ENCODE measurements at places on chromosomes 6 and 20. TPM values are rescaled to one million over a fixed set of nuclear protein-coding genes. Genes with fewer than 3 reads are reported as not detected.
A peak's percentile ranks its signal among the peaks of the same experiment; 100 is the strongest.

DNA sequence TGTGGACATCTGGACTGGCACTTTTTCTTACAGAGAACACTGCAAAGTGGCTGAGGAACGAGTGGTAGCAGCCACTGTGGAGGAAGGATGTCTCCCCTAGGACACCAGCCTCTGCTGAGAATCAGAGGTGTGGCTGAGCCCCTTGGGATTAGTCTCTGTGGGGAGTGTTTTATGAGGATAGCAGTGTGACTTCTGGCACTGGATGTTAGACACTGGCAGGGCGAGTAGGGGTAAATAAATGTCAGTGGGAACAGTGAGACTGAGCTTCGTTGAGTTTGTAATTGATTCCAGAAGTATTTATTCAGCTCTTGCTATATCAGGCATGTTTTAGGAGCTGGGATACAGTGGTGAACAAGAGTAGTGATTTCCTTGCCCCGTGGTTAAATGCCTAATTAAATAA, 124.0 kb downstream of the JARID2 start:
- no peaks in the 10 kb centered on the region for H3K27me3 ChIP-seq
- peaks cover 33% of the 10 kb centered on the region for H3K4me1 ChIP-seq
- H3K4me3 ChIP-seq: no peak overlapping the region
- DNase-seq: no peak
- no peaks in the 10 kb centered on the region for H3K36me3 ChIP-seq

DNA sequence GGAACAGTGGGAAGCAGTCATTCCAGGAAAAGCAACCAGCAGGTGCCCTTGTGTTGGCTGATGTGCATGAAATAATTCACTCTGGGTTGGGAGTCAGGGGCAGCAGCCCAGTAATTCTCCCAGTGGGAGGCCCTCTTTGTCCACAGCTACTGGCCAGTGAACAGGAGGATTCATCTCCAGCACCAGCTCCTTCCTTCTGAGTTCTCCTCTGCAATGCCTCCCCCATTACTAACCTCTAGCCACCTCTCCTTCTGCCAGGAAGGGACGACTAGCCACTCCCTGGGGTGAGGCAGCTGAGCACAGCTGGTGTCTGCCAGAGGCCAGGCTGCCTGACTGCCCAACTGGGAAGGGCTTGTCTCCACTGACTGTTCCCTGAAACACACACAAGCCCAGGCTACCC, 12.5 kb upstream of the R3HDML start:
- no peaks in the 10 kb centered on the region for H3K27me3 ChIP-seq
- DNase-seq: no peak
- H3K27ac ChIP-seq: no peak overlapping the region
- H3K4me1 ChIP-seq: no peaks in the 10 kb centered on the region
- H3K4me3 ChIP-seq: no peak overlapping the region

- H3K27ac ChIP-seq: peak within 1 kb of the TSS; percentile 73
- no peaks in the 10 kb centered on the region for H3K27me3 ChIP-seq
- no peaks in the 10 kb centered on the region for H3K4me1 ChIP-seq
- H3K4me3 ChIP-seq: peak within 1 kb of the TSS; percentile 69
Measured at GRCh38 chr20:10218536-10219451, at the start of gene SNAP25. Gene SNAP25 (plus strand): TSS chr20:10218830. CDS start chr20:10275492, 56,662 bp downstream.

GRCh38 chr20:5402903-5403531, 86.3 kb upstream of the PROKR2 start:
- no peak overlapping the region for H3K4me3 ChIP-seq
- no peak for DNase-seq
- no peaks in the 10 kb centered on the region for H3K36me3 ChIP-seq
- H3K27me3 ChIP-seq: no peaks in the 10 kb centered on the region
- no peak overlapping the region for H3K27ac ChIP-seq

GRCh38 chr6:37507077-37507476, 7.4 kb upstream of the CCDC167 start:
- no peaks in the 10 kb centered on the region for H3K27me3 ChIP-seq
- peaks cover 40% of the 10 kb centered on the region for H3K4me1 ChIP-seq
- no peaks in the 10 kb centered on the region for H3K36me3 ChIP-seq
- H3K4me3 ChIP-seq: no peak overlapping the region

DNA sequence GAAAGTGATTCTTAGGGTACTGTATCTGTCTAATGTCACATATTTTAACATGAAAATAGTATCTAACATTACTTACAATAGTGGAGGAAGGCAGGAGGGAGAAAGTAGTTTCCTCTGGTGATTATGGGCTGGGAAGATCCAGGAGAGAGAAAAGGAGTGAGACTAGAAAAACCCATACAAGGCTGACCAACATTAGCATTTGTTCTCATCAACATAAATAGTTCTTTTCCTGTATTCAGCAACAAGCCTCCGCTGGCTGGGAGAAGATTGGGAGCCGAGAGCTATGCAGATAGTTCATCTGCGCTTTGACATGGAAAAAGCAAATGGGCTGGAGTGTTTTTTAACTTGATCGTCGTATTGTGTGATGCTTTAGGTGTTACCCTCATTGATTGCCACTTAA, 239.4 kb downstream of the PHACTR1 start:
- H3K27me3 ChIP-seq: no peaks in the 10 kb centered on the region
- no peak overlapping the region for H3K4me3 ChIP-seq
- H3K36me3 ChIP-seq: no peaks in the 10 kb centered on the region
- H3K4me1 ChIP-seq: no peaks in the 10 kb centered on the region
- no peak for DNase-seq

GRCh38 chr6:35031611-35032529, 109.3 kb downstream of the TCP11 start:
- H3K27ac ChIP-seq: no peak overlapping the region

DNA sequence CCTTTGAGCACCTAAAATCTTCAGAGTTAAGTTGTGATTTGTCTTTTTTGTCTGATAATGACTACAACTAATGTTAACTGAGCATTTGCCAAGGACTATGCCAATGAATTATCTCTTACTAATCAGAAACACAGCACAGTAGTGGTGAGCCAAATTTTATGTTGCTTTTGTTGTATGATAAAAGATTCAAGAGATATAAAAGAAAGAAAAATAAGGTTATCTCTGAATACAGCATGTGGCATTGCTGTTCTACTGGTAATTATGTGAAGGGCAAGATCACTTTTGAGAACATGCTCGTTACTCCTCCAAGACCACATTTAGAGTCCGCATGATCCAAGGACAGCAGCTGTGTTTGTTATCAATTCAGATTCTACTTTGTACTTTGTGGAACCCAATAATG, 133.4 kb upstream of the MYLIP start:
- H3K4me1 ChIP-seq: peaks cover 13% of the 10 kb centered on the region
- no peaks in the 10 kb centered on the region for H3K36me3 ChIP-seq
- no peak overlapping the region for H3K4me3 ChIP-seq

DNA sequence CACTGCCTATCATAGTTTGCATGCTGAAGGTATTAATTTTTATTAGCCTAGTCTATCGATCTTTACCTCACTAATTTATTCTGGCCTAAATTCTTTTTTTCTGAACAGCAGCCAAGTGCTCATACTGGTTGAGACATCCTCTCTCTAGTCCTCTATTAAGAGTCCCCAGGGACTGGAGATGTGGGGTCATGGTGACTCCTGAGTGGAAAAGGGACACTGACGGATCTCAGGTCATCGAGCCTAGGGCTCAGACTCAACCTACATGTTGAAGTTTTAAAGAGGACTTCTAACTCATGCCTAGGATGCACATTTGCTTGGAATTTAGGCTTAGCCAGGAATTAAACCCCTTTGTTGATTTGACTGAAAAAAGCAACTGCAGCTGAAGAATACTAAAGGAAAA, 378.1 kb downstream of the BTBD9 start:
- H3K4me3 ChIP-seq: no peak overlapping the region
- peaks cover 49% of the 10 kb centered on the region for H3K4me1 ChIP-seq
- H3K36me3 ChIP-seq: no peaks in the 10 kb centered on the region
- H3K27me3 ChIP-seq: no peaks in the 10 kb centered on the region

GRCh38 chr6:111759331-111759835, 113.9 kb downstream of the FYN start:
- H3K27me3 ChIP-seq: no peaks in the 10 kb centered on the region
- H3K36me3 ChIP-seq: no peaks in the 10 kb centered on the region
- peaks cover 37% of the 10 kb centered on the region for H3K4me1 ChIP-seq
- H3K27ac ChIP-seq: peak overlapping the region; percentile 86
- peak overlapping the region; percentile 31 for H3K4me3 ChIP-seq

DNA sequence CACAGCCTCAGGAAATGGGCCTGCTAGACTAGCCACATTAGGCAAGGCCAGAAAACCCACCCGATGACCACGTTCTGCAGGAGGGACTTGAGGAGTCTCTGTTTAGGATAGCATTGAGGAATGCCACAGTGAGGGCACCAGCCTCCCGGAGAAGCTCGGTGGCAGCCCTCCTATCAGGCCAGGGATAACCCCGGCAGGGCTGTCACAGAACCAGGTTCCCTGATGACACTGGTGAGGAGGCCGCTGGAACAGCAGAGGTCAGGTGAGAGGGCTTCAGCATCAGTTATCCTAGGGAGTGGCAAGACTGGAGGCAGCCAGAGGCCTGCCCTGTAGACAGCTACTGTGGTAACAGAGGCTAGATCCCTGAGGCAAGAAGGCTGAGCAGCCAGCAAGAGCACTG, 157.6 kb downstream of the MYLK4 start:
- no peak for DNase-seq
- H3K4me3 ChIP-seq: no peak overlapping the region
- no peaks in the 10 kb centered on the region for H3K4me1 ChIP-seq

- no peak overlapping the region for H3K4me3 ChIP-seq
- no peak overlapping the region for H3K27ac ChIP-seq
Measured at GRCh38 chr6:150830439-150831165, 34.9 kb upstream of the MTHFD1L start.

GRCh38 chr6:57108691-57109090, 18.7 kb downstream of the ZNF451 start:
- no peaks in the 10 kb centered on the region for H3K4me1 ChIP-seq
- H3K27me3 ChIP-seq: no peaks in the 10 kb centered on the region
- no peak for DNase-seq
- no peak overlapping the region for H3K4me3 ChIP-seq
- H3K27ac ChIP-seq: no peak overlapping the region
- H3K36me3 ChIP-seq: peaks cover 47% of the 10 kb centered on the region

DNA sequence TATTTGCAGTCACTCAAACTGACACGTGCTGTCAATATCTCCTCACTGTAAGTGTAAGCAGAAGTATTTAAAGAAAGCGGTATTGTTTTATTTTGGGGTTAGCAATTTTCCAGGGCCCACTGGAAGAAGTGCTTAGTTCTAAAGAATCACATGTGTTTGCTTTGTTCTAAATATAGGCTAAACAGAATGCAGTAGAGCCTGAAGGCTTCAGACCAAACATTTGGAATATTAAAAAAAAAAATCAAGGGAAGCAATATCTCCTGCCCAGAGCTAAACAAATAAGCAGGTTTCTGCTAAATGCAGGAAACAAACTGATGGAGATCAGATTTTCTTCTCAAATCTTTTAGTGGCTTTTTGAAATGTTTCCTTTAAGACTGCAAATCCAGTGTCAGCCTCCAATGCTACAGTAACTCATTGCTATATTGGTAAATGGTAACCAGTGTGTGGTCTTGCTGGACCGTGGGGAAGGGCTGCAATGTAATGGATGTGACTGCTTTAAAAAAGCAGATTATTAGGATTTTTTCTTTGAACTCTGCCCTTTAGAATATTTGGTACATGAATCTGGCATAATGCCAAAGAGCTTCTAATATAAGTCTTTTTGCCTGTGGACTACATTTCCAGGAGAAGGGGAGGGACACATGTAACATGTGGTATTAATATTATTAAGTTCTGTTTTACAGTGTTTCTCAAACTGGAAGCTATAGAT, 317.1 kb upstream of the FERMT1 start:
- no peaks in the 10 kb centered on the region for H3K4me1 ChIP-seq
- no peak overlapping the region for H3K27ac ChIP-seq
- H3K36me3 ChIP-seq: no peaks in the 10 kb centered on the region
- DNase-seq: no peak
- no peaks in the 10 kb centered on the region for H3K27me3 ChIP-seq

DNA sequence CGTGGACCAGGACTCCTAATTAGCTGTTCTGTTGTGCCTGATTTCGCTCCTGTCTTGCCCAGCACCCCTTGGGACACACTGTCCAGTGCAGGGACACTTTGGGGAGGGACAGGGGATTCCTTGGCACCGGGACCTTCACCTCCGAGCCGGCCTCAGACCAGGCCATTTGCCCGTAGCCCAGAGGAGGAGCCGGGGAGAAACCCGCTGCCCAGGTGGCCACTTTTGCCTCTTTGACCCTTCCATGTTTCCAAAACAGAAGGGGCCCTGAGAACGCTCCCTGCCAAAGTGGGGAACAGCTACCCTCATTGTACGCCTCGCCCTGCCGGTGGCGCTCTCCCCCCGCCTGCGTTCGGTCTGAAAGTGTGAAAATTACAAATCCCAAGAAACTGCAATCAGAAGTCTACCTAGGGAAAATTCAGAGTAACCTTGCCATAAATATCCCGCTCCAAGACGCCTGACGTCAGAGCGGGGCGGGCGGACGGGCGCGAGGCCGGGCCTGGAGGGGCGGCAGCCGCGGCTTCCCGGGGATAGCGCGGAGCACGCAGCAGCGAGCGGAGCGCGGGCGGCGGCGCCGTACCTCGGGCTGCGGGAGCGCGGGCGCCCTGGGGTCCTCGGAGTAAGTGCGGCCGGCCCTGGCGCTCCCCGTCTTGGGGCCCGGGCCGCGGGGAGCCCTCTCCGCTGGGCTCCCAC, at the start of gene DAAM2:
TSS of gene DAAM2 (plus strand) at position 527 of the 690 bp plus-strand sequence. CDS start 63,927 bp downstream, outside the sequence.
- peak; percentile 81 for DNase-seq
- peaks cover 5% of the 10 kb centered on the region for H3K27me3 ChIP-seq
- H3K4me3 ChIP-seq: peak within 1 kb of the TSS; percentile 48

DNA sequence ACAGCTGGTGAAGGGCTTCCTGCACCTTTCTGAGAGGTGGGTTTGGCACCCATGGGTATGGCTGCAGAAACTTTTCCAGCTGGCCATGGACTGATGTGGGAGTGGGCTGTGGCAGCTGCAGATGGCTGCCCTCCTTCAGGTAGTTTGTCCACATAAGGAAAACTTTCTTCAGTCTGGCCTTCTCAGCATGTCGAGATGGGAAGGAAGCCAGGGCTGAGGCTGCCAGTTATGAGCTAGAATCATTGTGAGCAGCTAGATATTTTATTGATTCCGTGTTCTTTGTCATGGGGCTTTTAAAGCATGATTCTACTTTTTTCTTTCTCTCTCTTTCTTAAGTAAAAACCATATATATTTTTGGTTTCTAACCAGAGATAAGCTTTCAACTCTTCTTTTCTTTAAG, 16.6 kb downstream of the NKX2-4 start:
- no peaks in the 10 kb centered on the region for H3K4me1 ChIP-seq
- DNase-seq: no peak
- H3K4me3 ChIP-seq: no peak overlapping the region
- no peak overlapping the region for H3K27ac ChIP-seq
- peaks cover 50% of the 10 kb centered on the region for H3K36me3 ChIP-seq

The HLA-G gene
- not detected for polyA plus RNA-seq

The CFAP61 gene
- 0.62 TPM for polyA plus RNA-seq

The CYP39A1 gene
- not detected for polyA plus RNA-seq

The FOXQ1 gene
- polyA plus RNA-seq: not detected

The ZNF334 gene
- 4.5 TPM for polyA plus RNA-seq

The ALDH8A1 gene
- 0.25 TPM for polyA plus RNA-seq

The DOK5 gene
- 12.3 TPM for polyA plus RNA-seq

The GLP1R gene
- polyA plus RNA-seq: not detected

The MYMX gene
- 0.13 TPM for polyA plus RNA-seq

Data from SK-N-SH (cell line).